ENCODE measurements at places on chromosomes 7 and 10.

GRCh38 chr7:139820089-139820488, 9.0 kb upstream of the TBXAS1 start:
- DNase-seq, result no peak

DNA sequence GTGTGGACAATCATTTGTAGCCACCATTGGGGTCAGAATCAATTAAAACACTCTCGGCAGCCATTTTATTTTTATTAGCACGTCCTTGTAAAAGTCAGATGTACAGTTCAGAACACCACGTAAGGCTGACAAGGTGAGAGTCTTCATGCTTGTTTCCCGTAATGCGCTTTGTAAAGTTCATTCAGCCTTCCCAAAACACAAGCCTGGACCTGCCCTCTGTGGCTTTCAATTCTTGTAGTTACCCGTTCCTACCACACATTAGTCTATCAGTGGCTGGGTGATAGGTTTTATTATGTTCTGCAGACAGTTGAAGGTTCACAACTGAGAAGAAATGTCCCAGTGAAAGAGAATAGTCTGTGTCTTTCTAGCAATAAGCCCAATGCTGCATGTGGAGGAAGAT, 35.4 kb downstream of the GAD2 start:
- DNase-seq, result no peak

DNA sequence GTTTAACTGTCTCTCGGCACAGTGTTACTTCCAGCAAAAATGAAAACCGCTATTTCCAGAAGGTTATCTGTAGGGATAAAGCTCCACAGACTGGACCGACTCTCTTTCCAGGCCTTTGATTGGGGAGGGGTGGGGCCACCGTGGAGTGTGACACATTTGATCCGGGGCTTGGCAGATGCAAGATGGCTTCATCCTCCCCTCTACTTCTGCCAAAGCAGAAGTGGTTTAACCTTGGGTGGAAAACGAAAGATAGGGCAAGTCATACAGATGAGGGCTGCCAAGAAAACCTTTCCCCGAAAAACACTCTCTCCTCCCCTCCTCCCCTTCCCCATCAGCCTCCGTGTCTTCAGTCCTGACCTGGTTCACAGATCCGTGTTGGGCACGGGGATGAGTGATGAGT, 139.7 kb upstream of the SH2B2 start:
- no peak for DNase-seq

- peak; percentile 87 for DNase-seq
Measured at GRCh38 chr10:91797874-91798648, at the start of gene TNKS2. TNKS2 (plus strand) TSS chr10:91798426; CDS start chr10:91798691, 265 bp downstream.

GRCh38 chr7:127245607-127246006, 7.1 kb downstream of the GRM8 start:
- DNase-seq, result no peak

DNA sequence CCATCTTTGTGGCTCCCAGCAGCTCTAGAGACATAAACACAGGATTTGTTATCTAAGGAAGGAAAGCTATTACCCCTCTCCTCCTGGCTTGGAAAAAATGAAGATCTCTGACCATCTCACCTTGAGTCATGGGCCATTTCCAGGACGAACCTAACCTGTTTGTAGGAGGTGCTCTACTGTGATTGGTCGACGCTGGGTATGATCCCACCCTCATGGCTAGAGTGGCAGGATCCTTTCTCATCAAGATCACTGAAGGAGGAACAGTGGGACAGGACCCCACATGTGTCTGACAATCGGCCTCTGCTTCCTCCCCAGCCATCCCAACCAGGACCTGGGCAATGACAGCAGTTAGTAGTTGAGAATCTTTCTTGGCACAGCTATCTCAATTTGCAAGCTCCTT, 144.1 kb downstream of the EMX2 start:
- no peak for DNase-seq

GRCh38 chr10:132967540-132967939, 25.2 kb upstream of the CFAP46 start:
- no peak for DNase-seq

- DNase-seq, result no peak
Measured at GRCh38 chr7:55557666-55558188, 14.6 kb downstream of the VOPP1 start.

DNA sequence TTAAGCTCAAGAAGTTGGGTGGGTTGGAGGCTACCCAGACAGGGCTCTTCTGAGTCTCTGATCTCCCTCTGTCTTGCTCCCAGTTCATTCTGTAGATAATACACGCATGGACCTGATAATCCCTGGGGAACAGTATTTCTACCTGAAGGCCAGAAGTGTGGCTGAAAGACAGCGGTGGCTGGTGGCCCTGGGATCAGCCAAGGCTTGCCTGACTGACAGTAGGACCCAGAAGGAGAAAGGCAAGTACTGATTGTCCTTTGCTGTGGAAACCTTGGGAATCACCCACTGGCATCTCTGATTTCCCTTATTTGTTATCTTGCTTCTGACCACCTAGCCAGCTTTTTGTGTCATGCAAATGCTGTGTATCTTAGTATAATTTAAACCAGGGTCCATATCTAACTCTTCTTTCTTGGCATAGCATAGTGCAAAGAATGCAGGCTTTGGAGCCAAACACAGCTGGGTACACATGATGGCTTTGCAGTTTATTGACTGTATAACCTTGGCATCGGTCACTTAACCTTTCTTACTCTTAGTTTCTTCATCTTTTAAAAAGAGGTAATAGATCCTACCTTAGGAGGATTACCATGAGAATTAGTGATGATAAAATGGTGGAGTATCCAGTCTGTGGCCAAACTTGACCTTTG, 18.0 kb downstream of the PLEKHA8 start:
- no peak for DNase-seq

- no peak for DNase-seq
Measured at GRCh38 chr7:132225216-132226030, 350.8 kb downstream of the PLXNA4 start.

Measured in stimulated activated CD8-positive, alpha-beta memory T cell treated with anti-CD3 and anti-CD28 coated beads, Interleukin-4, amount 100 ng/mL, for 1 hour (primary cell).